ENCODE measurements at places on chromosomes 4 and X.

- no peak for DNase-seq
These were observed 20.1 kb downstream of the CA5B start for GRCh38 chrX:15758140-15758539.

DNA sequence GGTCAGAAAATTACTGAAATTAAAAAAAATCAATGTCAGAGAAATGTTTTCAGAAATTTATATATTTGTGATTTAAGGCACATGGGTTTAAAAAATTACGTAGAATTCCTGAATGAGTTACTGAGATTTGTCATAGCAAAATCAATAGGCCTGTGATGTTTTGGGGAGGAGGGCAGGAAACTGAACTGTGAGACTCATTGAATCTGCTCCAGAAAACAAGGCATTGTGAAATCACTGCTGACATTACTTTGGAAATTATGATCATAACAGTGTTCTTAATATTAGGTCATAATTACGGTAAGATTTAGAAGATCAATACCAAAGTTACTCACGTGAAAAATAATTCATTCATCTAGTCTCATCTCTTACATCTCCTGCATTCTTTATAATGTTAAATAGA, 5.3 kb downstream of the FGF5 start:
- no peak for DNase-seq

- no peak for DNase-seq
These were observed 224.6 kb downstream of the BCOR start for GRCh38 chrX:39873117-39873516.

DNA sequence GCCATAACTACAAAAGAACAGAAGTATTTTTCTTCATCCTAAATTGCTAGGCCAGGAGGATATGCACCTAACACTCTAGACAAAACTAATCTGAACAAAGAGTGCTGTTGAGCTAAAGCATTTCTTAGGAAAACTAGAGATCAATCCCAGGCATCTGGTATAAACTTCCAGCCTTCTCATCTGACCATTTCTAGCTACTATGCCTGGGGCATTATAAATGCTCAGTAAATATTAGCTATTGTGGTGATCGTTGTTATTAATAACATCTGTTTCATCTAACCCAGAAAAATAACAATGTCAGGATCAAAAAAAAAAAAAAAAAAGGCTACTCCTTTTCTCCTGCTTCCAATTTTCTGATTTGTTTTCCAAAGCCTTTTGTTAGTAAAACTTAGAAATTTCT, 7.7 kb upstream of the SLC10A6 start:
- no peak for DNase-seq

GRCh38 chr4:25890571-25891485, 23.2 kb upstream of the SMIM20 start:
- DNase-seq: peak; percentile 7

- no peak for DNase-seq
These were observed 998.8 kb downstream of the GLUD2 start for GRCh38 chrX:122046226-122046625.

GRCh38 chrX:71923516-71923915, 12.9 kb downstream of the NHSL2 start:
- no peak for DNase-seq

GRCh38 chrX:133726211-133726630, 259.2 kb downstream of the GPC3 start:
- DNase-seq: no peak

DNA sequence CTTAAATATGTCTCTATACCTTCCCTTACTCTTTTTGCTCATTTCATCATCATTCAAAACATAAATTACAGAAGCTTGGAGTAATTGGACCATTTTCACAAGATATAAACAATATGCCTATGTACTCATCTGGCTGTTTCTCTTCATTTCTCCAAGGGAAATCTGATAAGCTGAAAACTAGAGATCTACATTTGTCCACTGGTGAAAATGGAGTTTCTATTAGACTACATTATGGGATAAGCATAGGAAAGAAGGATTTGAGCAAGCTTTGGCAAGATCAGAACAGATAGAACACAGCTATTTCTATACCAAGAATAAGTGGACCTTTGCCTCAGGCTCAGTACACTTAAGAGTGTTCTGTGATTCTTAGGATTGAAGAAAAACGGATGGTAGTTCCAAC, 404.4 kb downstream of the GASK1B start:
- DNase-seq: no peak

DNA sequence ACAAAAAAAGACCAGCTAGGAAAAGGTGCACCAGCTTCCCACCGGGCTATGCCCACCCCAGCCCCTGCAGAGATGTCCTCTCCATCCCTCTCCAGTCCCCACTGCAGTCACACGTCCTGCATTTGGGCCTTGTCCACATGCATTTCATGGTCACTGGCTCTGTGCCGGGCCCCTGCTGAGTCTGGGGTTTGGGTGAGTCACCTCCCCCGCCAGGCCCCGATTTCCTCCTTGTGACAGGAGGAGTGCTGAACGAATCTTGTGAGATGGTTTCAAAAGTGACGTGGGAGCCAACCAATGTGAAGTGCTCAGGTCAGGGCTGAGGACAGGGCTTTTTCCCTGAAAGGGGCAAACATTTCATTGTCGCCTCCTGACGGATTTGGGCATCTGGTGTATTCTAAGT, 7.1 kb downstream of the CPZ start:
- no peak for DNase-seq

DNA sequence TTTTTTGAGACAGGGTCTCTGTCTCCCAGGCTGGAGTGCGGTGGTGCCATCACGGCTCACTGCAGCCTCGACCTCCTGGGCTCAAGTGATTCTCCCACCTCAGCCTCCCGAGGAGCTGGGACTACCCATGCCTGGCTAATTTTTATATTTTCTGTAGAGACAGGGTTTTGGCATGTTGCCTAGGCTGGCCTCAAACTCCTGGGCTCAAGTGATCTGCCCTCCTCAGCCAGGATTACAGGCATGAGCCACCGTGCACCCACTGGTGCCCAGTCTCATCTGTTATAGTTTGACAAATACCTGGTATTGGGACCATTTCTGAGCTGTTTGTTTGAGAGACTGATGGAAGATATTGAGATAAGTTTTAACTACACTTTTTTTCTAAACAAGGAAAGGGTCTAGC, 57.5 kb upstream of the SMIM10 start:
- no peak for DNase-seq

GRCh38 chr4:182427554-182427953, 184.4 kb downstream of the TENM3 start:
- DNase-seq: no peak

- DNase-seq: no peak
These were observed 236.7 kb upstream of the PGRMC2 start for GRCh38 chr4:128524311-128524710.

- DNase-seq: no peak
These were observed 211.5 kb downstream of the KDR start for GRCh38 chr4:54913751-54914526.

DNA sequence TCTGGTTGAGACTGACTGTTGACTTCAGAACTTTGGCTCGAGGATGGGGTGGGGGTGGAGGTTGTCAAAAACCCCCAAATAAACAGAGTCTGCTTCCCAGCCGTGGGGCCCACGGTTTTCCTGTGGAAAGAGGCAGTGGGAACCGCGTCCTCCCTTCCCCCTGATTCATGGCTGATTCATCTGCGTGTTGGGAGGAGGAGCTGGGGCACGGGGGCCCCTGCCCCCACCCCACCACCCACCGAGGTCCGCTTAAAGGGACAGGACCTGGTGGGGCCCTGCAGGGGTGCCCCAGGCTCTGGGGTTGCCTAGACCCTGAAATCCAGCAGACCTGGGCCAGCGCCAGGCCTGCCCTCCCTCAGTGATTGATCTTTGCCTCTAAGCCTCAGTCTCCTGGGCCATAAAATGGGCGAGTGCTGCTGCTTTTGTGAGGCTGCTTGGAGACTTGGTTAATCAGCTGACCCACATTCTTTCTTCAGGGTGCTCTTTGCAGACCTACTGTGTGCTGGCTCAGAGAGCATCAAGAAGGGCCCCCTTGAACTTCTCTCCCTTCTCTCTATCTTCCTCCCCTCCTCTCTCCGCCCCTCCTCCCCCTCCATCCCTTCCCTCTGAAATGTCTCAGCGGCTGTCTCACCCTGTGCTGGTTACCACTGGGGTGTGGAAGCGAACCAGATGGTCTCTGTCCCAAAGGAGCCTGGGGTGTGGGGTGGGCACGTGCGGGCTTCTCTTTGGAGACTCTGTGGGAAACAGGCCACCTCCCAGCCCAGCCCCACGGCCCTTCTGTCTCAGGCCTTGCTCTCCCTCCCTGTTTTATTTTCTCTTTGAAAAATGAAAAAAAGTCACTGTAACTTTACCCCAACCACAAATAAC, 9.1 kb downstream of the HTRA3 start:
- no peak for DNase-seq

DNA sequence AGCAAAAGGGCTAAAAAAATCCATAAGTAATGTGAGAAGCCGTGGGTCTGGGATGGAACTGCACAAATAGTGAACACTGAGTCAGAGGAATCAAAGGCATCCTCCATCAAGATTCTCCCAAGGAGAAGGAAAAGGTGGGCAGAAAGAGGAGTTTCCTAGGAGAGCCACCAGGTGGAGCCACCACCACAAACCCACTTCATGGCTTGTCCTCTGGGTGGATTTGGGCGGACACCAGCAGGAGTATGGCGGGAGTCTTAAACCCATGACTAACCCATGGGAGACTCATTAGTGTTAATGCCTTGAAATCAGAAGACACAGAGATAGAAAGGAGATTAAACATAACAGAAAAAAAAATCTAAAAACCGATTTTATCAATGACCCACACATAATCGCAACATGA, 147.7 kb downstream of the SH3KBP1 start:
- peak; percentile 4 for DNase-seq

GRCh38 chrX:64394059-64394873, 986 bp downstream of the MTMR8 start:
- no peak for DNase-seq

- DNase-seq: no peak
These were observed 15.7 kb downstream of the MSX1 start for GRCh38 chr4:4875147-4875546.

- DNase-seq: peak; percentile 6
These were observed 1.9 kb upstream of the STOX2 start for GRCh38 chr4:183903021-183903760.

GRCh38 chr4:40976343-40976742, 226.6 kb downstream of the NSUN7 start:
- DNase-seq: no peak

DNA sequence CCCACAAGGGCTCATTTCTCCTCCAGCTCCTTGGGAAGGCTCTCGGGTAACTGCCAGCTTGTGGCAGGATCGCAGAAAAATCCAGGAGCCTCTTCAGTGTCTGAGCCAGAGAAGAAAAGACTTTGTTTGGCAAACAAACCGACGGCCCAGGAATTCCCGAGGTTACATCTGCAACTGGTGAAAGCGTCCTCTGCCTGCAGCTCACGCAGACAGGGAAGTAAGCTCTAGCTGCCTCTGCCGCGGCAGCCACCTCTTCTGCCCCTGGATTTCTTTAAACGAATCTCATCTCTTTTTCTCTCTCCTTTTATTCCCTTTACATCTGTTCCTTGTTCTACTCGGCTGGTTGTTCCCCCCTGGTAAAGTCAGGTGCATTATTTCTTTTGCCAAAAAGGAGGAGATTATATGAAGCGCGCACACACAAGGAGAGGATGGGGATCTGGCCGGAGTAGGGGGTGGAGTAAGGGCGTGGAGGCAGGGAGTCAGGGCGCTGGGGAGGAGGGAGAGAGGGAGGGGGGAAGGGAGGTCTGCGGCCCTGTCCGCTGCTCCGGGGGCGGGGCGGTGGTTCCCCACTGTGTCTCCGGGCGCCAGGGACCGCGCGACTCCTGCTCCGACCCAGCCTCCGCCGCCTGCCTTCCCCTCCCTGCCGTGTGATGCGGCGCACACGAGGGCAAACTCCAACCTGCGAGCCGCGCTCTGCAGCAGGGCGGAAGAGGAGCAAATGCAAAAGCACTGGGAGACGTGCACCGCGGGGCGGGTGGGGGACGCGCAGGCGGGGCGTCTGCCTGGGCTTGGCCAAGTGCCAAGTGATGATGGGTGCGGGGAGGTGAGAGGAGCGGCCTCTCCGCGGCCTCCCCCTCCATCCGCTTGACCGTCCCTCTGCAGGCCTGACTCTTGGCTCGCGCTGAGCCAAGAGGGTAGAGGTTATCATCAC, at the start of gene DCHS2:
Gene DCHS2 (minus strand): TSS at position 459 of the 931 bp plus-strand sequence. CDS start 444 bp downstream, at position 15.
- no peak for DNase-seq

GRCh38 chr4:55326629-55327028, 19.4 kb upstream of the SRD5A3 start:
- no peak for DNase-seq

GRCh38 chr4:181432335-181432734, 810.9 kb upstream of the TENM3 start:
- no peak for DNase-seq

DNA sequence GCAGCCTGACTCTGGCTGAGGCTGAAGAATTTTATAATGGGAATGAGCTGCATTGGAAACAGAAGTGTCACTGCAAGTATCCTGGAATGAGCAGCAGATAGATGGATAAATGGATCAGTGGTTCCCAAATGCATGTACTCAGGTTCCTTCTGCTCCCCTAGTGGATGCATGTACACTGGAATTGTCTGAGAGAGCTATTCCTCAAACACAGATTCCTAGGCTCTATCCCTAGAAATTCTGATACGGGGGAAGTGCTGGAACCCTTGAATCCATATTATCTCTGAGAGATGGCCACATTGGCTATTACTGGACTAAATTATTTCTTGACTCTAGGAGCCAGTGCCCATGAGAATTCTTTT, 64.8 kb downstream of the TMEM131L start:
- DNase-seq: no peak
